Activated CD8-positive, alpha-beta memory T cell treated with anti-CD3 and anti-CD28 coated beads, Interleukin-2, amount 50 U/mL, for 4 hours (primary cell): ENCODE measurements at places on chromosomes 7 and 10.

- no peak for DNase-seq
Measured at GRCh38 chr7:20482071-20482470, 133.4 kb upstream of the ABCB5 start.

- peak; percentile 73 for DNase-seq
Measured at GRCh38 chr7:142795339-142795863, 24.6 kb downstream of the PRSS2 start.

- DNase-seq = no peak
Measured at GRCh38 chr7:8585591-8585990, 152.2 kb downstream of the NXPH1 start.

- no peak for DNase-seq
Measured at GRCh38 chr7:41190581-41190980, 512.3 kb downstream of the INHBA start.

- no peak for DNase-seq
Measured at GRCh38 chr7:34727464-34727995, 69.5 kb downstream of the NPSR1 start.

- DNase-seq = no peak
Measured at GRCh38 chr7:104382616-104383015, 54.2 kb downstream of the LHFPL3 start.

DNA sequence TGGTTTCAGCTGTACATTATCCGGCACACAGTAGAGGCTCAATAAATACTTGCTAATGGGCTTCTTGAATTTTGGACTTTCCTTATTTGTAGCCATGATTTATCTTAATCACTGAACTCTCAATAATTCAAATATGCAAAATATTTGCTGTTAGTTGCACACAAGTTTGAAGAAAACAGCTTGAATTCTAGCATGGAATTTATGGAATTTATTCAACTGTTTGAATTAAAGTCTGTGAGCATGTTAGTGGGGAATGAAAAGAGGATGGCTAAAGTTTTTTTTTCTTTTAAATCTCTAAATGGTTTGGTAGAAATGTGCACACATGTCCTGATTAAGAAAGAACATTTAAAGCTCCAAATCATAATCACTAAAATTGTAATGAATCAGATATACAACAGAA lies 42.5 kb downstream of the SIRT1 start:
- DNase-seq = no peak

- DNase-seq = no peak
Measured at GRCh38 chr10:122073508-122073907, 84.5 kb downstream of the TACC2 start.

- no peak for DNase-seq
Measured at GRCh38 chr7:150735596-150736358, 1.4 kb upstream of the GIMAP5 start.

GRCh38 chr10:63522995-63523394 lies 1.8 kb downstream of the REEP3 start:
- DNase-seq = no peak

GRCh38 chr7:150428671-150429451 lies 21.6 kb upstream of the GIMAP8 start:
- no peak for DNase-seq

- no peak for DNase-seq
Measured at GRCh38 chr7:121105262-121105661, 116.8 kb downstream of the CPED1 start.
